ENCODE measurements at places on chromosomes 6 and 20. TPM values are rescaled to one million over a fixed set of nuclear protein-coding genes. Genes with fewer than 3 reads are reported as not detected.

DACT2 gene
- 0.17 TPM for total RNA-seq

CD93 gene
- 35.6 TPM for total RNA-seq

APOBEC2 gene
- 145 TPM for total RNA-seq

RPL10A gene
- total RNA-seq = 797 TPM

STX11 gene
- 1.4 TPM for total RNA-seq
